ENCODE measurements at places on chromosomes 6 and 20.
A peak's percentile ranks its signal among the peaks of the same experiment; 100 is the strongest.

DNA sequence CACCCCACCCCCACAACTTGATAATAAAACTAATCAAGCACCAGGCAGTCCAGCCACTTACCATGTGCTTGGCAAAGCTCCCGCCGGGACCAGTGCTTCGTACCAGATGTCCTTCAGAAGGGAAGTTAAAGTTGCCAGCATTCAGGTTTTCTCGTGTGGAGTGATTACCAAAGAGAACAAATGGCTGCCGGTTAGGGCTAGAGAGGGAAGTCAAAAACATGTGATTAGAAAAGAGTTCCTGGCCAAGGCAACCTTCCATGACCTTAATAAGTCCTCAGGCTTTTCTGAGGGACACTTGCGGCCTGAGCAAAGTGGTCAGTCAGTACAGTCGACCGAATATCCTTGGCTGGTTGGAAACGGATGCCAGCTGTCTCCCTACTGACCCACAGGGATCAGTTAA is 67.0 kb downstream of the DNAAF9 start:
- H3K36me3 ChIP-seq = no peaks in the 10 kb centered on the region
- H3K4me1 ChIP-seq = no peaks in the 10 kb centered on the region
- H3K27me3 ChIP-seq = no peaks in the 10 kb centered on the region
- no peak for DNase-seq

GRCh38 chr20:24983896-24984295 is 8.7 kb downstream of the APMAP start:
- DNase-seq = no peak
- no peaks in the 10 kb centered on the region for H3K27me3 ChIP-seq
- no peak overlapping the region for H3K27ac ChIP-seq

- H3K4me3 ChIP-seq = no peak overlapping the region
- H3K27ac ChIP-seq = no peak overlapping the region
- no peaks in the 10 kb centered on the region for H3K27me3 ChIP-seq
- no peak for DNase-seq
- peaks cover 9% of the 10 kb centered on the region for H3K36me3 ChIP-seq
These were observed 10.5 kb downstream of the FYN start for GRCh38 chr6:111862741-111863140.

DNA sequence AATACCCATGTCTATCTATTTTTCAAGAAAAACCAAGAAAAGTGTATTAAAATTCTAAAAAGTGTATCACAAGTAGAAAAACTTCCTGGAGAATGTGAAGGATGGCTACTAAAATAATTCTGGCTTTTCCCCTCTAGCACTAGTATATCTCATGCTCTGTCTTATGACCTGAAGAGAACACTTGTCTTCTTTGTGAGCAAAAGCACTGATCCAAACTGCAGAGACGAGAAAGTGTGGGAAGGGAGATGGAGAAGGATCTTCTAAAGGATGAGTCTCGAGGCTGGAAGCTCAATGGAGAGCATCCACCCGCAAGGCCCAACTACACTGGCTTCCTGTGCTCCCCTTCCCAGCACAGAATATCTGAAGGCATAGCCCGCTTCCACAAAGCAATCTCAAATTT is 23.5 kb downstream of the STX7 start:
- H3K4me1 ChIP-seq = no peaks in the 10 kb centered on the region
- H3K4me3 ChIP-seq = no peak overlapping the region
- no peaks in the 10 kb centered on the region for H3K36me3 ChIP-seq
- no peak for DNase-seq
- no peaks in the 10 kb centered on the region for H3K27me3 ChIP-seq

- H3K4me3 ChIP-seq = no peak overlapping the region
- no peak overlapping the region for H3K27ac ChIP-seq
- H3K4me1 ChIP-seq = no peaks in the 10 kb centered on the region
- no peak for DNase-seq
These were observed 2.1 kb downstream of the EPM2A start for GRCh38 chr6:145733207-145733606.

GRCh38 chr20:59735486-59735885 is 131.1 kb downstream of the PHACTR3 start:
- no peak for DNase-seq
- H3K36me3 ChIP-seq = no peaks in the 10 kb centered on the region
- H3K4me3 ChIP-seq = no peak overlapping the region
- H3K27me3 ChIP-seq = no peaks in the 10 kb centered on the region
- no peak overlapping the region for H3K27ac ChIP-seq

DNA sequence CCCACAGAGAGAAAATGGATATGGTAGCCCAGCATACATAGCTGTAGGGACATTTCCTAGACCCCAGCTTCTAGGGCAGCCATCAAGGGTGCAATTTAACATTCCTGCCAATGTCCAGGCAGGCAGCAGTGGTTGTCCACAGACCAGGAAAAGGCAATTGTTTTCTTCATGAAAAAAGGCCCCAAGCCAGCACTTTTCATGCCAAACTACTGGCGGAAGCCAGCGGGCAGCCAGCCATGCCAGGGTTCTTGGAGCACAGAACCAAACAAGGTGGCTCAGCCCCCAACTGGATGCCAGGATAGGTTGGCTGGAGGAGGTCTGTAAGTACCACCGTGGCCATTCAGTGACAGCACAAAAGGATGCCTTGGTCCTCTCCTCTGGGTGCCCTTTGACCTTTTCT is 94.6 kb downstream of the BANF2 start:
- no peaks in the 10 kb centered on the region for H3K4me1 ChIP-seq
- no peak for DNase-seq
- H3K27me3 ChIP-seq = no peaks in the 10 kb centered on the region
- H3K27ac ChIP-seq = no peak overlapping the region
- H3K4me3 ChIP-seq = no peak overlapping the region

GRCh38 chr6:107819964-107820337 is 4.2 kb downstream of the SCML4 start:
- peak; percentile 27 for DNase-seq
- peak overlapping the region; percentile 58 for H3K4me3 ChIP-seq
- H3K4me1 ChIP-seq = peaks cover 44% of the 10 kb centered on the region
- peaks cover 5% of the 10 kb centered on the region for H3K36me3 ChIP-seq
- no peaks in the 10 kb centered on the region for H3K27me3 ChIP-seq

- no peak for DNase-seq
- no peak overlapping the region for H3K4me3 ChIP-seq
- no peak overlapping the region for H3K27ac ChIP-seq
- no peaks in the 10 kb centered on the region for H3K36me3 ChIP-seq
- H3K4me1 ChIP-seq = no peaks in the 10 kb centered on the region
These were observed 422.5 kb upstream of the RGS17 start for GRCh38 chr6:153553627-153554026.

GRCh38 chr6:27592481-27593199 is 119.7 kb upstream of the ZNF184 start:
- no peak overlapping the region for H3K4me3 ChIP-seq
- peak; percentile 1 for DNase-seq
- H3K4me1 ChIP-seq = no peaks in the 10 kb centered on the region
- peaks cover 44% of the 10 kb centered on the region for H3K27me3 ChIP-seq

- H3K4me3 ChIP-seq = no peak overlapping the region
- no peak overlapping the region for H3K27ac ChIP-seq
- no peaks in the 10 kb centered on the region for H3K27me3 ChIP-seq
- DNase-seq = no peak
These were observed 2.3 kb downstream of the RNF114 start for GRCh38 chr20:49938173-49939163.

- H3K36me3 ChIP-seq = no peaks in the 10 kb centered on the region
- H3K27me3 ChIP-seq = no peaks in the 10 kb centered on the region
- peak overlapping the region; percentile 73 for H3K27ac ChIP-seq
- DNase-seq = no peak
- H3K4me3 ChIP-seq = peak overlapping the region; percentile 57
These were observed 861 bp downstream of the PCMTD2 start for GRCh38 chr20:64256282-64256935.

- H3K27me3 ChIP-seq = no peaks in the 10 kb centered on the region
- no peak overlapping the region for H3K27ac ChIP-seq
- H3K4me1 ChIP-seq = no peaks in the 10 kb centered on the region
- H3K4me3 ChIP-seq = no peak overlapping the region
- no peak for DNase-seq
These were observed 50.8 kb downstream of the BCAS4 start for GRCh38 chr20:50845566-50846215.

- no peaks in the 10 kb centered on the region for H3K4me1 ChIP-seq
- H3K4me3 ChIP-seq = no peak overlapping the region
- H3K27me3 ChIP-seq = no peaks in the 10 kb centered on the region
- H3K27ac ChIP-seq = no peak overlapping the region
- DNase-seq = no peak
These were observed 7.1 kb downstream of the CD93 start for GRCh38 chr20:23079016-23079351.

DNA sequence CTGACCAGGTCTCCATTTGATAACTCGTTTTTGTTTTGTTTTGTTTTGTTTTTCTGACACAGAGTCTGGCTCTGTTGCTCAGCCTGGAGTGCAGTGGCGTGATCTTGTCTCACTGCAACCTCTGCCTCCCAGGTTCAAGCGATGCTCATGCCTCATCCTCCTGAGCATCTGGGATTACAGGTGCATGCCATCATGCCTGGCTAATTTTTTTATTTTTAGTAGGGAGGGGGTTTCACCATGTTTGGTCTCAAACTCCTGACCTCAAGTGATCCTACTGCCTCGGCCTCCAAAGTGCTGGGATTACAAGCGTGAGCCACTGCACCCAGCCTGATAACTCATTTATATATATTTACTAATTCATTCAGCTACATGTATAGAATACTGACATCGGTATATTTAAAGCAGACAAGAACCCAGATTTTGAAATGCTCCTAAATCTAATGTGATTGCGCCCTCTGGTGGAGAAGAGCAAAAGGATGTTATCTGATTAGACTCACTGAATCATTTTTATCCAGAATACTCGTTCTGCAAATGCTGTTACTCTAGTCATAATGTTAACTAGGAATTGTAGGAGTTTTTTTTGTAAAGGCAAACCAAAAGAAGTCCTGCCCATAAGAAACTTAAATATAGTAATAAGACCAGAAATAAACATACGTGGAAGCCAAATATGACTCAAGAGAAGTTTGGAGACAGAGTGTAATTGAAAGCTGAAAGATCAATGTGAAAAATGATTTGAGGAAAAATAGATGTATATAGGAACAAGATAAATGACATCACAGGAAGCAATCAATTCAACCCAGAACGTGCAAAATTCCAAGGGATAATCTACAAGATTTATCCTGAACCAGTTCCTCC is 5.3 kb upstream of the COL12A1 start:
- peaks cover 27% of the 10 kb centered on the region for H3K27me3 ChIP-seq
- no peak overlapping the region for H3K27ac ChIP-seq
- peaks cover 23% of the 10 kb centered on the region for H3K4me1 ChIP-seq
- no peaks in the 10 kb centered on the region for H3K36me3 ChIP-seq
- no peak overlapping the region for H3K4me3 ChIP-seq
- no peak for DNase-seq

- H3K27me3 ChIP-seq = peaks cover 8% of the 10 kb centered on the region
- H3K4me3 ChIP-seq = no peak overlapping the region
- peaks cover 5% of the 10 kb centered on the region for H3K4me1 ChIP-seq
- no peak for DNase-seq
- H3K36me3 ChIP-seq = no peaks in the 10 kb centered on the region
These were observed 15.8 kb downstream of the TUBB2B start for GRCh38 chr6:3211681-3212080.

GRCh38 chr6:120274547-120274946 is 925.0 kb upstream of the MAN1A1 start:
- no peak for DNase-seq
- no peaks in the 10 kb centered on the region for H3K4me1 ChIP-seq
- no peak overlapping the region for H3K4me3 ChIP-seq
- H3K36me3 ChIP-seq = no peaks in the 10 kb centered on the region

GRCh38 chr6:168017629-168018028 is 20.2 kb downstream of the KIF25 start:
- no peaks in the 10 kb centered on the region for H3K36me3 ChIP-seq
- no peaks in the 10 kb centered on the region for H3K27me3 ChIP-seq
- H3K4me3 ChIP-seq = no peak overlapping the region
- DNase-seq = no peak

DNA sequence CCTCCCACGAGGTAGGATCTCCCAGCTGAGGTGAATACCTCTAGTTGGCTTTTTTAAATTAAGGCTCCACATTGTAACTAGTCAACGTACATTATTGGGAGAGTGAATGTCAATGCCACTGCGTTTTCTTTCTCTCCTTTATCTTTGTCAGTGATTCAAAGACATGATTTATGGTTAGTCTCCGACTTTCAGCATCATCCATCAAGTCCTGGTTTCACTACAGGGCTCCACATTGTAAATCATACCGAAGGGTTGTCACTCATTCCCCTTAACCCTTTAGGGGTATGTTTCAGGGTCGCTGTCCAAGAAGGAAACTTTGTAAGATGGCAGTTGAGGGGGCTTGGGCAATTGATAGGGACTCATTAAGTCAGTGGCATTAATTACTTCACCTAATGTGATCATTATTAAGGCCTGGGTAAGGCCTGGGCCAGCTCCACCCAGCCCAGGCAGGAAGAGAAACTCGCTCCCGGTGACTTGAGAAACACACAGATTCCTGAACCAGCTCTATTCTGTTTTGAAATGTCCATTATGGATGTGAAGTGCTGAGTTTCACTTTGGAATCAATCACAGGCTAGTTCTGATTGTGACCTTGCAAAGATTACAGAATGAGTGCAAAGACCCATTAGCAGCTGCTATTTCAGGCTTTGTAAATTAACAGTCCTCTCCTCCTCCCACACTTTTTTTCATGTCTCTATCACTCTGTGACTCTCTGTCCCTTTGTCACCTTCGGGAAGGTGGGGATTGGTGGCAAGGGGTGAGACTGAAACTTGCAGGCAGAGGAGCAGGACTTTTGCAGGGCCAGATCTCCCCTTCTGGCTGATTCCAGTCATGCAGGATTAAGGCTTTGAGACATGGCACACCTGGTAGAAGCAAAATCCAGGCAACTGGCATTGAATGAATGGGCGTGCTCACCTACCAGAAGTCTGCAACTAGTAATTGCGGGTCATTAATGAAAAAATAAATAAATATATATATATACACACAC is 222.4 kb downstream of the TSHZ2 start:
- no peaks in the 10 kb centered on the region for H3K27me3 ChIP-seq
- H3K27ac ChIP-seq = no peak overlapping the region
- DNase-seq = no peak
- H3K36me3 ChIP-seq = no peaks in the 10 kb centered on the region
- no peaks in the 10 kb centered on the region for H3K4me1 ChIP-seq

DNA sequence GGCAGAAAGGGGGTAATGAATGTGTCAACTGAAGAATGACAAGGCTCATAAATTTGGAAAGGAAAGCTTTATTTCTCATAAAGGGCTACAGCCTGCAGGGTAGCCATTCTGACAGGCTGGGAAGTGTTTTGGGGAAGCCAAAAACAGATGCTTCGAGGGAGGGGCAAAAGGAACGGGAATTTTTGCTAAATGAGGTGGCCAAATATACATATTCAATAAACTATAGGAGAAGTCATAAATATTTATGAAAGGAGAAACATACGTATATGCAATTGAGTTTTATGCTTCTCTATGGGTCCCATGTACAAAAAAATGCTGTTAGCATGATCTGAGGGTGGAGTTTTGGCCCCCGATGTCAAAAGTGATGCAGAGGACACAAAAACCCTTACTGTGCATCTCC is 180.7 kb downstream of the FNDC1 start:
- H3K27me3 ChIP-seq = no peaks in the 10 kb centered on the region
- H3K27ac ChIP-seq = no peak overlapping the region
- H3K4me3 ChIP-seq = no peak overlapping the region
- H3K36me3 ChIP-seq = no peaks in the 10 kb centered on the region
- no peak for DNase-seq

Measured in effector memory CD4-positive, alpha-beta T cell (primary cell).